ENCODE measurements at places on chromosomes 12 and 14.

- no peak for DNase-seq
Measured at GRCh38 chr14:99821519-99822508, 28.6 kb downstream of the EML1 start.

DNA sequence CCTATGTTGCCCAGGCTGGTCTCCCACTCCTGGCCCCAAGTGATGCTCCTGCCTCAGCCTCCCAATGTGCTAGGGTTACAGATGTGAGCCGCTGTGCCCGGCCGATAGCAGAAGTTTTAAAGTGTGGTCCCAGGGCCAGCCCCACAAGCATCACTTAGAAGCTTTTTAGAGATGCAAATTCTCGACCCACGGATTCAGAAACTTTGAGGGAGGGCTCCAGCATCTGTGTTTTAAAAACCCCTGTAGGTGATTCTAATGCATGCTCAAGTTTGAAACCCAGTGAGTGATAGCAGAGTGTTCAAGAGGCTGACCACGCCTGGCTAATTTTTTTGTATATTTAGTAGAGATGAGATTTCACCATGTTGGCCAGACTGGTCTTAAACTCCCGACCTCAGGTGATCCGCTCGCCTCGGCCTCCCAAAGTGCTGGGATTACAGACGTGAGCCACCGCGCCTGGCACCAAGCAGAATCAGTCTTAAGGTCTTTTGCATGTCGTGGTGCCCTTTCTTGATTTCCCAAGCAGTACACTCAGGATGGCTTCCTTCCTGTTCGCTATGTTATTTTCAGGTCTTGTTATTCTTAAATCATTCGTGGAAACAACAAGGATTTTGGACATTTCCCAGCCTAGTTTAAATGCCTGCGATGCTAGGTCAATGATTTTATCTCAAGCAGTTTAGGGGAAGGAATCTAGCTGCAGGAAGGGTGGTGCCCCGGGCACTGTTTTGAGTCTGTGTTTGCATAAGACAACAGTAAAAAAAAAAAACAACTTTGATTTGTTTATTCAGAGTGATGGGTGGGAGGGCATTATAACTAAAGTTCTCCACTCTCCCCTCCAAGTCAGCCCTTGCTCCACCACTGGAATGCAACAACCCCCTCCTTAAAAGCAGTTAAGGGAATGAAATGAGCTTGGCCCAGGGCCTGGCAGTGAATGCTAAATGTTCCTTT is 9.2 kb upstream of the RILPL2 start:
- DNase-seq, result no peak

DNA sequence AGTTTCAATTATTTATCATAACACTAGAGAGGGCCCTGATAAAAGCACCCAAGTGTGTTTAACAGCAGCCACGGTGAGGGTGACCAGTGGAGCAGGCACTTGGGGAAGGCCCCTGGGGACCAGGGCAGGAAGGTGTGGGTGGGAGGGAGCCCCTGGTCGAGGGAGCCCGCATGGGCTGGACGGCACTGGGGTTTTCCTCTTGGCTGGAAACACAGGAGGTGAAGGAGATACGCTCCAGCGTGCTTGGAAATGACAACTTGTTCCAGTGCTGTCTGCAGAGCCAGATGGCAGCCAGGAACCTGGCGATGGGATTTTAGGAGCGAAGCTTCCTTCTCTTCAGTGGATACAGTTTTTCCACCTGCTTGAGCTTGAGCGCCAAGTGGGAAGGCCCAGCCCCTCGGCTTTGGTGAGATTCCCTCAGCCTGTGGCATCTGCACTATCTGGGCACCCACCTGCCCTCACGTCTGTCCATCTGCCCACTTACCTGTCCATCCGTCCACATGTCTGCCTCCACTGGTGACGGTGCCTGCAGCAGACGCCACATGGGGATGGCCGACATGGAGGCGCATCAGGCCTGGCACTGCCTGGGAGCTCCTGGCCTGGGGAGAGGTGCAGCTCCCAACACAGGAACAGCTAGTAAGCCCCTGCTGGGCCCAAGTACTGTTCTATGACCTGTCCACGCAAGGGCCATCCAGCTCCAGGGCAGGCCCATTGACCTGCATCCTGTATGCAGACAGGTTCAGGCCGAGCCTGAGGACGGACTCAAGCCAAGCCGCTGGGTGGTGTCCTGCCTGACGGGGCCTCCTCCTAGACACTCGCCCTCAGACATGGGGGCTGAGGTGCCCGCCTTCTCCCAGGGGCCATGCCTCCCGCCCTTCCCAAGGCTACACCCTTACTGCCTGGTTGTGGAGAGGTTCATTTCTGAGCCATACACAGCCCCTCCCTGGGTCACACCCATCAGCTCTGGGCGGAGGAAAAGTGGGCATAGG is 192.2 kb upstream of the C14orf180 start:
- peak; percentile 33 for DNase-seq

- peak; percentile 73 for DNase-seq
Measured at GRCh38 chr14:58299401-58300330, 1.3 kb downstream of the ARID4A start.

GRCh38 chr12:115543269-115543668 is 734.2 kb downstream of the MED13L start:
- DNase-seq, result no peak

DNA sequence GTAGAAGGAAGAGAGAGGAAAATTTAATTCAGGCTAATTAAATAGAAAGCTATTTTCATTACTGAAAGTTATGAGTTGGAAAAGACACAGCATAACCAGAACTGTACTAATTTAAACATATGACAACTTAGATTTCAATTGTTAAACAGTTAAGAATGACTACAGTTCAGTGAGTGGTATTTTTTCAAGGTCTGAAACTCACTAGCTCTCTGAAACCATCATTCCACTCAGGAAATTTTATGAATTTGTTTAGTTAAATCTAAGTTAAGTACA is 62.4 kb downstream of the EPS8 start:
- no peak for DNase-seq

DNA sequence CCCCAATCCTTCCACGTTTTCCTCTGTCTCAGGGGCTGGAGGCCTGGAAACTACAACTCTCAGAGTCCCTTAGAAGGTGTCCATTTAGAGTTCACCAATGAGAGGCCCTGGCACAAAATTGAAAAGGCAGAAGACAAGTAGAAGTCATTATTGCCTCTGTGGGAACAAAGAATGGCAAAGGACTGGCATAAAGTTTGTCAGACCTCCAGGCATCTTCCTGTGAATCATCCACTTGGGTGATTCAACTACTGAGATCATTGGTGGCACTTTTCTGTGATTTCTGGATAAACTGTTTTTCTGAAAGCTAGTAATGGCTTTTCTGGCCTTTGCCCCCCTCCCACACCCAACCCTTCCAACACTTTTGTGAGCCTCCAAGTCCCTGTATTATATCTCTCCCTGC is 42.6 kb upstream of the C12orf42 start:
- DNase-seq, result no peak

- DNase-seq, result no peak
Measured at GRCh38 chr14:90523961-90524875, 127.4 kb downstream of the CALM1 start.

- DNase-seq, result no peak
Measured at GRCh38 chr14:75531660-75532317, 9.5 kb downstream of the BATF start.

- no peak for DNase-seq
Measured at GRCh38 chr14:20846560-20846959, 43.9 kb upstream of the RNASE1 start.

GRCh38 chr14:58198086-58198485 is 1.9 kb upstream of the ACTR10 start:
- DNase-seq, result no peak

GRCh38 chr14:70640938-70641547 is 673 bp upstream of the TTC9 start:
- DNase-seq, result no peak

DNA sequence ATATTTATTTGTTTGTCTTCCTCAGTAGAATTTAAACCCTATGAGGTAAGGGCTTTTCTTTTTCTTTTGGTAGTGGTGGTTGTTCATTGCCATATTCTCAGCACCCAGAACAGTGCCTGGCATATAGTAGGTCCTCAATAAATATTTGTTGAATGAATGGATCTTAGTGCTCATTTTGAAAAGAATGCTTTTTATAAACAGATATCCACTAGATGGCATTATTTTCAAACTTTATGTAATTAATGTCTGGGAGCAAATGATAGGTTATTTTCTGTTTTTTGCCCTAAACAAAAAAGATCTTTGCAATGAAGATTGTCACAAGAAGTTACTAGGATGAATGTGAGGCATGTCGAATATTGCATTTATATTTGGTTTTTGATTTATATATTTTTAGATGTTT is 64.1 kb downstream of the RAD51B start:
- DNase-seq, result no peak

GRCh38 chr14:42200957-42201356 is 594.3 kb downstream of the LRFN5 start:
- no peak for DNase-seq

GRCh38 chr12:52925717-52926595 is 21.1 kb upstream of the KRT8 start:
- DNase-seq, result no peak

- DNase-seq, result no peak
Measured at GRCh38 chr12:20206410-20206809, 161.9 kb upstream of the PDE3A start.

GRCh38 chr14:38731962-38732361 is 371.1 kb downstream of the SEC23A start:
- DNase-seq, result no peak

DNA sequence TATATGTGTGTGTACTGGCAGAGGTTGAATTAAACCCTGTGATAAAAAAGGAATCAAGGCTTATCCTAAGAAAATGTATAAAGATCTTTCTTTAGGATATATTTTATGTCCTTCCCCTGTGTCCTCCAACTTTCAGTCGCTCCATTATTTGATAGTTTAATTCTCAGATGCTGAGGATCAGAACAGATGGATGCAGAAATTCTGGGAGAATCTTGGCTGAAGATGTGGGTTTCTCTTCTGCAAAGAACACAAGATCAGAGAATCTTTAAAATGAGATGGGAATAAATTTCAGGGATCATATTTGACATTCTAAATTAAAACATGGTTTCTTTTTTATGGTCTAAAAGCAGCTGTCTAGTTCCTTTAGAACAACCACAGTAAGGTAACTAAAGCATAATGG is 37.9 kb downstream of the LRFN5 start:
- DNase-seq, result no peak

DNA sequence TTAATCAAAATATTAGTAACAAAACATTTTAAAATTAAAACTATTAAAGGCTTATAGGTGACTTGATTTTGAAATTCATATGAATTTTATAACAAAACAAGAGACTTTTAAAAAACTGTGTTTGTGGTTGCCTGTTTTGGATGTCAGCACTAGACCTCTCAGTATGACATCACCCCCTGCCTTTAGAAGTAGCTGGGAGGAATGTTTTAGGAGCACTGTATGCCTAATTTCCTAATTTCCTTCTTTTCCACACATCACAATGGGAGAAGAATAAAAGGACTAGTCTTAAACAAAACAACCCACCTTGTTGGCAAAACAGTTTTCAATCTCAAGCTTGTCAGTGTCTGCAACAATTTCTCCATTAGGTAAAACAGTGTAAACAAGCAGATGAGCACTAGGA is 48.1 kb upstream of the PZP start:
- no peak for DNase-seq

GRCh38 chr14:77763316-77763715 is 2.4 kb upstream of the SNW1 start:
- DNase-seq, result no peak

GRCh38 chr14:76264384-76264783 is 111.6 kb upstream of the ESRRB start:
- DNase-seq, result no peak

DNA sequence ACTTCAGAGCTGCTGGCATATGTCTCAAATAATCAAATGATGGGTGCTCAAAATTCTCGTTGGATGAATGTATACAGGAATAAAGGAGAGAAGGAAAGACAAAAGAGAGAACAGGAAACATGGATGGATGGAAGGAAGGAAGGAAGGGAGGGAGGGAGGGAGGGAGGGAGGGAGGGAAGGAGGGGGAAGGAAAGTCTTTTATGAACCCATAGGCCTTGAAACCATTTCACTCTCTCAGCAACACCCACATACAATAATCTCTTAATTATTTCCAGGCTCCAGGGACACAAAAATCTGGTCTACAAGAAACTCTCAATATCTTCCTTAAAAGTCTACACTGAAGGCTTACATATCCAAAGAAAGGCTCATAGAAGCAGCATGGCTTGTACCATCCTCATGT is 363.4 kb upstream of the TMPO start:
- DNase-seq, result no peak

GRCh38 chr12:131853832-131854797 is 25.9 kb downstream of the MMP17 start:
- DNase-seq, result peak; percentile 27
